ENCODE measurements at places on chromosomes 13 and 19.

DNA sequence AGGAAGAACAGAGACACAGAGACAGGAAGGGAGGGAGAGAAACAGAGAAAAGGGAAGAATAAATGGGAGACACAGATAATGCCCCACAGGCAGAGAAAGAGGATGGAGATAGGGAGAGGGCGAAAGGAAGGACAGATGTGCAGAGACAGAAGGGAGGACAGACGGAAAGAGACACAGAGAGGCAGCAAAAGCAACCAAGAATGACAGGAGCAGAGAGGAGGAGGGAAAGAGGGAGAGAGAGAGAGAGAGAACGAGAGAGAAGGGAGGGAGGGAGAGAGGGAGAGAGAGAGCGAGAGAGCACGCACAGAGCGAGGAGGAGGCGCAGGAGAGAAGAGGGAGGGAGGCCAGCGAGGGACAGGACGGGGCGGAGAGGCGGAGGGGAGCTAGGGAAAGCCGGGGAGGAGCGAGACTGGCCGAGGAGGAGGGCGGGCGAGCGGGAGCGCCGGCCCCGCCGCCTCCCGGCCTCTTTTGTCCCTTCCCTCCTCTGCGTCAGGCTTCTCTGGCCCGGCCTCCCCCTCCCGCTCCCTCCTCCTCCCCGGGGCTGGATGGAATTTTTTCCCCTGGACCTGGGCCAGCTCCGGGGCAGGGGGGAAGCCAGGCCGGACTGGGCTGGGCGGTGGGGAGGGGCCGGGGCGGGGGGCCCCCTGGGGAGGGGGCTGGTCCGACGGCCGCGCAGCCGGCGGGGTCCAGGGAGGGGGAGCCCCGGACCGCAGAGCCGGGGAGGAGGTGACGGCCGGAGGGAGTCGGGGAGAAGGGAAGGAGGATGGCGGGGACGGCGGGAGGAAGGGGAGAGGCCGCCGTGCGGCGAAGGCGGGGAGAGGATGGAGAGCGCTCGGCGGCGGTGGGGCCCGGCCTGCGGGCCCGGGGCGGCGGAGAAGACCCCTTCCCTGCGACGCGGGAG is 4.2 kb upstream of the SPACA6 start:
- peaks cover 38% of the 10 kb centered on the region for H3K4me1 ChIP-seq
- peak overlapping the region; percentile 96 for H3K27ac ChIP-seq
- H3K27me3 ChIP-seq: no peaks in the 10 kb centered on the region
- peak overlapping the region; percentile 60 for H3K4me3 ChIP-seq
- DNase-seq: no peak

DNA sequence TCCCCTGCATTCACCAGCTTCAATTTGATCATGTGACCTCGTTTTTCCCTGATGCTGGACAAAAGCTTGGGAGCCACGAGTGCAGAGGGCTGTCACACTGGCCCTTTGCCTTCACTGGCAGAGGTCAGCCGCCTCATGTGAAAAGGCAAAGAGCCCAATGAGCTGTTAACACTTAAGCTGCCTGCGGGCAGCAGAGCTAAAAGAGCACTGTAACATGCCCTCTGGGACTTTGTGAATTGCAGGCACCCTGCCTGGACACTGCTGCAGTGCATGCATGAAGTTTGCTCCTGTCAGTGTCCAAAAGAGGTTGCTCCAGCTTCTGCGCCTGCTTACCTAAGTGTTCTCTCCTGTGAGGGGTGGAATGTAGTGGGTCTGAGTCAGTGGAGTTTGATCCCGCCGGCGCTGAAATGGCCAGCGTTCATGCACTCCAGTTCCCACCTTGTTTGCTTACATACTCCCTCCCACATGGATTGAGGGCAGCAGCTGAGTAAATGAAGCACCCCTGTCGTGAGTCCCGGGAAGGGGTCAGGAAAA is 193.7 kb downstream of the RFC3 start:
- H3K4me3 ChIP-seq: no peak overlapping the region
- H3K27ac ChIP-seq: no peak overlapping the region
- no peaks in the 10 kb centered on the region for H3K4me1 ChIP-seq
- no peaks in the 10 kb centered on the region for H3K27me3 ChIP-seq
- no peak for DNase-seq

GRCh38 chr19:45191375-45191774 is 12.8 kb downstream of the BLOC1S3 start:
- no peaks in the 10 kb centered on the region for H3K27me3 ChIP-seq
- peak overlapping the region; percentile 17 for H3K27ac ChIP-seq

DNA sequence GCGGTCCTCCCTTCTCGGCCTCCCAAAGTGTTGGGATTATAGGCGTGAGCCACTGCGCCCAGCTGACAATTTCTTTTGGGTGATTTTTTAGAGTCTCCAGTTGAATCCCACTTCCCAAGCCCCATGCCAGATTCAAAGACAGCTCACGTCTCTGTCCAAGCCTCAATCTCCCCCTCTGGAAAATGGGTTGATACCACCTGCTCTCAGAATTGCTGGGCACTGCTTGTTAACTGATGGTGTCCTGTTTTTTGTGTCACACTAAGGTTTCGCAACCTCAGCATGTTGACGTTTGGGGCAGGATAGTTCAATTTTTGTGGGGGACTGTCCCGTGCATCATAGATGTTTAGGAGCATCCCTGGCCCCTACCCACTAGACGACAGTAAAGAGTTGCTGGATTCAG is 14.2 kb upstream of the UPF1 start:
- no peak for DNase-seq
- no peak overlapping the region for H3K27ac ChIP-seq
- no peaks in the 10 kb centered on the region for H3K36me3 ChIP-seq
- no peaks in the 10 kb centered on the region for H3K4me1 ChIP-seq

- DNase-seq: no peak
- H3K27ac ChIP-seq: no peak overlapping the region
- no peaks in the 10 kb centered on the region for H3K27me3 ChIP-seq
- H3K36me3 ChIP-seq: no peaks in the 10 kb centered on the region
- H3K4me3 ChIP-seq: no peak overlapping the region
Observed at GRCh38 chr13:38980750-38981078, 9.9 kb downstream of the STOML3 start.

DNA sequence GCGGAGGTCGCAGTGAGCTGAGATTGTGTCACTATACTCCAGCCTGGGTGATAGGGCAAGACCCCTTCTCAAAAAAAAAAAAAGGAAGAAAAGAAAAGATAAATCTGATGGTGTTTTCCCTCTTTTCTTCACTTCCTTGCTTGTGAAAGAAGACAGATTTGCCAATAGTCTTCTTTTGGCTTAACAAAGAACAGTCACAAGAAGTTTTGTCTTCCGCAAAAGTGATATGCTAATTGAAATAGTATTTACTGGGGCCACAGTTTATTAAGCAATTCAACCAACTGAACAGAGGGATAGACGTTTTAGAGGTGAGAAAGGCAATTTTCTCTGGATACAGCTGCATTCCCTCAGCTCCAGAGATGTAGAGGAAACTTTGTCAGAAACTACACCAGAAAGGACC is 22.9 kb upstream of the PLAUR start:
- H3K4me3 ChIP-seq: no peak overlapping the region
- H3K27me3 ChIP-seq: no peaks in the 10 kb centered on the region
- H3K27ac ChIP-seq: no peak overlapping the region
- no peak for DNase-seq

DNA sequence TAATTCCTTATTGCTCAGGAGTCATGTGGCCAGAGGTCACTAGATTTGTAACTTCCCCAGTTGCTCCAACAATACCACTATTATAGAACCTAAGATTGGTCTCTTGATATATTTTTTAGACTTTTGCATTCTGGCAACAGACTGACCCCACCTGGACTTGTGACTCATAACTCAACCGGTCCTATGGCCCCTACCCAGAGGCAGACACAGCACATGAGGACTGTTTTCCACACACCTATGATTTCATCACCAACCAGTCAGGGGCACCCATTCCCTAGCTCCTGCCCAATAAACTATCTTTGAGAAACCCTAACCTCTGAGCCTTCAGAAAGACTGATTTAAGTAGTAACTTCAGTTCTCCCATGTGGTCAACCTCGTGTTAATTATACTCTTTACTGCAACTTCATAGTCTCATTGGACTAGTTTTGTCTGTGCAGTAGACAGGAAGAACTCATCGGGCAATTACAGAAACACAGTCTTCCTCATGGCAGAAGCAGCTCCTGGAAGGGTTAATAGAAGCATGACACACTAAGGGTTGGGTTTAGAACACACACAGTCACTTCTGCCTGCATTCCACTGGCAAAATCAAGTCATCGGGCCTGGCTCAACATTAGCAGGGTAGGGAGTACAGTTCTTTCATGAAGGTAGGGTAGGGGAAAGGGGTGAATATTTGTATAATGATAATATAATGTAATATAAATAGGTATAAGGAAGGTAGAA is 251.8 kb downstream of the UQCRFS1 start:
- H3K27me3 ChIP-seq: no peaks in the 10 kb centered on the region
- H3K4me3 ChIP-seq: no peak overlapping the region
- H3K36me3 ChIP-seq: no peaks in the 10 kb centered on the region
- H3K4me1 ChIP-seq: no peaks in the 10 kb centered on the region

GRCh38 chr13:40547591-40548315 is 118.7 kb downstream of the FOXO1 start:
- H3K4me3 ChIP-seq: no peak overlapping the region
- no peak for DNase-seq

GRCh38 chr19:3055741-3056416 is 6.4 kb downstream of the TLE5 start:
- H3K4me3 ChIP-seq: no peak overlapping the region
- peaks cover 78% of the 10 kb centered on the region for H3K36me3 ChIP-seq
- H3K27ac ChIP-seq: peak overlapping the region; percentile 99
- no peak for DNase-seq
- H3K27me3 ChIP-seq: no peaks in the 10 kb centered on the region

DNA sequence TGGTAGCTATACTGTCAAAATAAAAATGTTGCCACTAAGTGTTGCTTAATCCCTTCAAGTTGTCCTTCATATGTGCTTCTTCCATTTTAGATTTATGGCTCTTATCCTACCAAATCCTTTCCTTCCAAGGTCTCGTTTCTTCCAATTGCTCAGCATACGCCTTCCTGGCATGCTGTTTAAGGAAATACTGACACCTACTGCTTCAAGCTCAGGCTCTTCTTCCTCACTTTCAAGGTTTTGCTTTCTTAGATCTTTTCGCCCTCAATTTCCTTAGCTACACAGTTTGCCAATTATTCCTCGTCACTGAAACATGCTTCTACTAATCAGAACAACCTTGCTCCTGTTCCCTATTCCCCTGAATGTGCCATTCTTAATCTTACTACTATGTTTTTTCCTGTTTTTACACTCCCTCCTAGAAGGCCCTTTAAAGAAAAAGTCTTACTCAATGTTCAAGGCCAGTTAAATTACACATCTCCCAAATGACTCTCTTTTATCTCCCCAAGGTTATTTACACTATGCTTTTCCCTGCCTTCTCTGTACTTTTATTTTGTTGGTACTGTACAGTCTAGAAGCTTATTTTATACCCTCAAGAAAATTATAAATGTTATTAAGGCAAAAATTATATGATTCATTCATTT is 343.1 kb downstream of the MZT1 start:
- no peak overlapping the region for H3K4me3 ChIP-seq
- no peak for DNase-seq
- no peaks in the 10 kb centered on the region for H3K27me3 ChIP-seq
- H3K27ac ChIP-seq: no peak overlapping the region
- no peaks in the 10 kb centered on the region for H3K36me3 ChIP-seq

- H3K4me3 ChIP-seq: no peak overlapping the region
- no peak overlapping the region for H3K27ac ChIP-seq
- H3K27me3 ChIP-seq: no peaks in the 10 kb centered on the region
- no peak for DNase-seq
Observed at GRCh38 chr19:10112037-10112761, 706 bp downstream of the P2RY11 start.

GRCh38 chr13:29435125-29435911 is 160.2 kb downstream of the SLC7A1 start:
- H3K27ac ChIP-seq: peak overlapping the region; percentile 28
- H3K4me3 ChIP-seq: no peak overlapping the region
- no peak for DNase-seq
- H3K36me3 ChIP-seq: no peaks in the 10 kb centered on the region
- H3K27me3 ChIP-seq: no peaks in the 10 kb centered on the region

DNA sequence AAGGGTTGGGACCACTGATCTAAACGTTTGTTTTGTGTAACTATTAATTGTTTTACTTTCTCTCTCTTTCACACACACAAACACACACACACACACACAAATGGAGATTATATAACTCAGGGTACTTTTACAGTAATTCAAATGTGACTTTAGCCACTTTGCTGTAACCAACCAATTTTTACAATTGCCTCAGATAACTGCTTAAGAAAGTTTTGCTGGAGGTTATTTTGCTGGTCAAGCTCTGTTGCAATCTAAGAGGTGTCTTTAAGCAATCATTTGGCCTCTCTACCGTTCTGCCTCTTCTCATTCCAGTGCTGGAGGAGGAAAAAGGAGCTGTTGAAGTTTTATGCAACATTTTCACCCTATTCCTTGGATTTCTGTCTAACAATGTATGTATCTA is 63.0 kb downstream of the TBC1D4 start:
- H3K4me1 ChIP-seq: peaks cover 12% of the 10 kb centered on the region
- no peak overlapping the region for H3K27ac ChIP-seq
- DNase-seq: no peak
- no peak overlapping the region for H3K4me3 ChIP-seq
- H3K36me3 ChIP-seq: no peaks in the 10 kb centered on the region

DNA sequence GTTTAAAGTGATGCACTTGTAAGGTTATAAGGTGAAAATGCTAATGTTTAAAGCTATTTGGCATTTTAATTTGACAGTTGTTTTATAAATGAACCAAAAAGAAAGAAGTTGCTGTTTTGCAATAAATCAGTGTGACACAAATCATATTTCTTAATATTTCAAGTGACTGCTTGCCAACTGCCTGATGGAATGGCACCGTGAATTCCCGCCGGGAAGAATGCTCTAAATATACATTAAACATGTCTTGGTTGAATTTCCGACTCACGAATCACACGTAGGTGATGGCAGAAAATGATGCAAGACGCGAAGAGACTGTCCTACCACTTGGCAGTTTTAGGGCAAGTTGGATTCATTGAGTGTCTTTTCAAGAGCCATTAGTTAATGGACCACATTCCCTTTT is 3.1 kb upstream of the GJB2 start:
- DNase-seq: no peak
- no peak overlapping the region for H3K27ac ChIP-seq
- H3K36me3 ChIP-seq: no peaks in the 10 kb centered on the region
- peaks cover 7% of the 10 kb centered on the region for H3K4me1 ChIP-seq
- peaks cover 64% of the 10 kb centered on the region for H3K27me3 ChIP-seq
- no peak overlapping the region for H3K4me3 ChIP-seq

DNA sequence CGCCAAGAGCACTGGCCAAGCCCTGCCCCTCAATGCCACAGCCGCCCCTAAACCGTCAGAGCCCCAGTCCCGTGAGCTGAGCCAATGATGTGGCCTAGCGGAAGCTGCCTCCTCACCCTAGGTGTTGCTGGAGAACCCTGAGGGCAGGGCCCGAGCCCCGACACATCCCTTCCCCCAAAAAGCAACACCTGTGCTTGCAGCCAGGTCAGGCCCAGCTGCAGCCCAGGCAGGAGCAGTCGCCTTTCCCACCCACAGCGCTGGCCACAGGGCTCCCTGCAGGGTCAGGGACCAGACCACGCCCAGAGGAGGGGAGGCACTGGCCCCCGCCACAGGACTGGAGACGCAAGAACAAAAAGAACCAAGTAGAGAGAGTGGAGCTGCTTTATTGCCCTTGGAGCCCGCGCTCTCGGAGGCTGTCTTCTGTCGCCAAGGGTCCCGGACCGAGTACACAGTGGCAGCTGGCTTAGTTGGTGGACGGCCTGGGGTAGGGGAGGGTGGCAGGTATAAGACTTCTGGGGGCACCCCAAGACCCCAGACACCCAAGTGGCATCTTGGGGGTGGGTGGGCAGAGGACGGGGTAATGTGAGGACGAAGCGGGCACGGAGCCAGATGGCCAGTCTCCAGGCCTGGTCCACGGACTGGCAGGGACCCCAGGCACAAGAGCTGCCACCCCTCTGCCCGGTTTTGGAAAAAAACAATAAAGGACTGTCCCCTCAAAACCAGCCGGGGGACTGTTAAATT is 3.3 kb downstream of the P2RY11 start:
- no peak overlapping the region for H3K27ac ChIP-seq
- peaks cover 48% of the 10 kb centered on the region for H3K36me3 ChIP-seq
- no peak for DNase-seq
- H3K4me1 ChIP-seq: peaks cover 14% of the 10 kb centered on the region
- no peaks in the 10 kb centered on the region for H3K27me3 ChIP-seq
- H3K4me3 ChIP-seq: no peak overlapping the region

Measured in esophagus squamous epithelium (tissue), 5 donors.